GM13976 (cell line): ENCODE measurements at places on chromosomes 6 and 20.
A peak's percentile ranks its signal among the peaks of the same experiment; 100 is the strongest.

- DNase-seq = no peak
These were observed 92.9 kb downstream of the DNAH8 start for GRCh38 chr6:38808039-38808438.

DNA sequence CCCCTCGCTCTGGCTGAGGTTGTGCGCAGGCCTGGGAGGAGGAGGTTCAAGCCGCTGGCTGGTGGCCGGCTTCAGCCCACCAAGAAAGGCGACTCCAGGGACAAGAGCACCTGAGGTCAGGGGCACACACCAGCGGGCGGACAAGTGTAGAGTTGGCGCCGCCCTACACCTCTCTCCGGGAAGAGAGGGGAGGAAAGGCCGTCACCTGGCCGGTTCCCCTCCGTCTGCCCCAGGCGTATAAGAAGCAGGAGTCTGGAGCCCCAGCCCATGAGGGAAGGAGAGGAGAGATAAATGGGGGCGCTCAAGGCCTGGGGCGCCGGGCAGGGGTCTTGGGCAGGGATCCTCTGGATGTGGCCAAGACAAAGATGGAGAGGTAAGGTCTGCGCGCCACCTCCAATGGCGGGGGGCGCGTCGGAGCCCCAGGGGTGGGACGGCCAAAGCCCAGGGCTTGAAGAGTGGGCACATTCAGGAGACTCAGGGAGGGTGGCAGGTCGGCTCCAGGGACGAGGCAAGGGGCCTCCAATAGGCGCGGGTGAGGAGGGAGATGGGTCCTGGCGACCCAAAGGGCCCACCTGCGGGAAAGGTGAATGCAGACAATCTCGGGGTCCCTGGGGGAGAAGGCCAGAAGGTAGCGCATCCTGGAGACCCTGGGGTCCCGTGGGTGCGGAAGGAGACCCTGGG is 826 bp downstream of the RIMS4 start:
- no peak for DNase-seq

- no peak for DNase-seq
These were observed 192.8 kb downstream of the LY86 start for GRCh38 chr6:6781172-6781872.

- no peak for DNase-seq
These were observed 62.2 kb downstream of the SSR1 start for GRCh38 chr6:7250812-7251211.

DNA sequence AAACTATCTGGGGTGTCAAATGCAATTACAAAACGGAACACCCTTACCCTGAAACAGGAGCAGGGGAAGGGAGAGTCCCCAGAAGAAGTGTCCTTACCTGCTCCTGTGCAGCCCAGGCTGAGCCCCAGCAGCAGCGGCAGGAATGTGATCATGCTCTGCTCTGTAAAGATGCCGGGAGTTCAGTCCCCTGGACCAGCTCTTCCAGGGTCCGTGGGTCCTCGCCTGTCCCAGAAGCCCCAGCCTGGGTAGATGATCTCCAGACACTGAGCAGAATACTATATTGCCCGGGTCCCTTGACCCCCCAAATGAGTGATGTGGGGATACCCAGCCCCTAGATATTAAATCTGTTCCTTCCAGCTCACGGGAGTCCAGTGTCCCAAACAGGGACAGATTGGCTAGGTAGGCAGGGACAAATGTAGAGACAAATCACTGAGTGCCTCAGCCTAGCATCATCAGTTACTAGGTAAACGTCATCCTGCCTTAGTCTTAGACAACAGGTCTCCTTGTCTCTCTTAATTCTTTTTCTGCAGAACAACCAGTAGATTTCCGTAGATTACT is at the start of gene HLA-DMB:
Gene HLA-DMB, minus strand, starts transcription at position 373 of the 558 bp plus-strand sequence. Its CDS starts 221 bp downstream, at position 152.
- DNase-seq = peak; percentile 82

- DNase-seq = no peak
These were observed 237.1 kb downstream of the ANKRD60 start for GRCh38 chr20:57991211-57991881.

GRCh38 chr6:30399390-30400058 is 54.6 kb downstream of the RPP21 start:
- DNase-seq = no peak

- peak; percentile 67 for DNase-seq
These were observed 120.5 kb upstream of the PRSS16 start for GRCh38 chr6:27126815-27127537.

DNA sequence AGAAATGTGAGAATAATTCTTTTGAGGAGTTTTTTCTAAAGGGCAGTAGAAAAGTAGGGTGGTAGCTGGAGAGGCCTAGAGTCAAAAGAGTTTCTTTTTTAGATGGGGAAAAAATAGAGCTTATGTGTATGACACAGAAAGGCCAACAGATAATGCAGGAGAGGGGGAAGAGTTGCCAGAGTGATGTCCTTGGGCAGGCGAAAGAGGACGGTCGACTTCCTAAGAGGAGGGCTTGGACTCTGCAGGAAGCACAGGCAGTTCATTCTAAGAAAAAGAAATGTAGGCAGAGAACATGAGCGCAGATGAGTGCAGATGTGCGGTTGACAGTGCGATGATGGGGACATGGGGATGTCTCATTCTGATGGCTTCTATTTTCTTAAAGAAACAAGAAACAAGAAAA is 68.9 kb downstream of the PAK5 start:
- DNase-seq = no peak

- DNase-seq = no peak
These were observed 503.1 kb downstream of the ADGRB3 start for GRCh38 chr6:69138148-69138547.

DNA sequence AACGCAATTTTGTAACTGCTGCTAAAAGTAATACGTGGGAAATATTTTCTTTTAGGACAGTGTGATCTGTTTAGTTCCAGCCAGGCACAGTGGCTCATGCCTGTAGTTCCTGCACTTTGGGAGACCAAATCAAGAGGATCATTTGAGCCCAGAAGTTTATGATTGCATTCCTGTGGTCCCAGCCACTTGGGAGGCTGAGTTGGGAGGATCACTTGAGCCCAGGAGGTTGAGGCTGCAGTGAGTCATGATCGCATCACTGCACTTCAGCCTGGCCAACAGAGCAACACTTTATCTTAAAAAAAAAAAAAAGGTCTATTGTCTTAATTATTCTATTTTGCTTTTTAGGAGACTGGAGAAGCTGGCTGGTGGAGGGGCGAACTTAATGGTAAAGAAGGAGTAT is 101.5 kb downstream of the CD2AP start:
- no peak for DNase-seq

DNA sequence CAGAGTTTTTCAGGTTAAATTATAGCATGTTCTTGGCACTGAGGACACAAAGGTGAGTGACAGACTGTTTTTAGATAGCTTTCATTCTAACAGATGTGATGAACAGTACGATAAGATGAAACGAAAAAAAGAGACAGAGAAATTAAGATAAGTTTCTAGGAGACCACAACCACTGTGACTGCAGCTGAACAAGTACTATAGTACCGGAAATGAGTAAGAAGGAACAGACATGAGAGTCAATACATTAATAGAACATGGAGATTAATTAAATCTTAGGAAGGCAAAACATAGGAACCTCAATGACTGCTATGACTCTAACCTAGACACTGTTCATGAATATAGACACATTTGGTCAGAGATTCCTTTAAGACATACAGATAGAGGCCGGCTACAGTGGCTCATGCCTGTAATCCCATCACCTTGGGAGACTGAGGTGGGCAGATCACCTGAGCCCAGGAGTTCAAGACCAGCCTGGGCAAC is 40.2 kb downstream of the HBS1L start:
- DNase-seq = peak; percentile 49

GRCh38 chr6:47152666-47153403 is 110.7 kb upstream of the ADGRF1 start:
- DNase-seq = no peak

- DNase-seq = no peak
These were observed 119.9 kb downstream of the RNF144B start for GRCh38 chr6:18507018-18507415.

GRCh38 chr6:113782636-113783035 is 74.5 kb upstream of the MARCKS start:
- no peak for DNase-seq
